ENCODE measurements at places on chromosomes 7 and 10.

DNA sequence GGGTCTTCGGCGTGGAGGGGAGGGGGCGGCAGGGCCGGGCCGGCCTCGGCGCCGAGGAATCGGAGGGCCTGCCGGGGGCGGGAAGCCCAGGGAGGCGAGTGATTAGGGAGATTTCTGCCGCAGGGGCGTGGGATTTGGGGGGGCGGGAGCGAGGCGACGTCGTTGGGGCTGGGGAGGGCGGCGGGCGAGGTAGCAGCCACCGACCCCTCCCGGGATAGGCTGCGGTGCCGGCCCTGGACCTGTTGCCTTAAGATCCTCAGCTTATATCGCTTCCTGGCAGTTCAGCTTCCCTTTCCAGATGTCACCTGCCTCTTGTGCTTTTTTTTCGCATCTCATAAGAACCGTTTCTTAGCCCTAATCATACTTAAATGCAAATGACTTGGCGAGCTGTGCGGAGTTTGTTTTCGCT is 655 bp downstream of the LMTK2 start:
- H3K27ac ChIP-seq = peak overlapping the region; percentile 5
- no peak for DNase-seq

GRCh38 chr10:118564652-118565051 is 30.8 kb downstream of the PRLHR start:
- no peak overlapping the region for H3K27ac ChIP-seq
- no peak for DNase-seq
- no peak overlapping the region for H3K4me3 ChIP-seq
- no peaks in the 10 kb centered on the region for H3K36me3 ChIP-seq

- peaks cover 24% of the 10 kb centered on the region for H3K4me1 ChIP-seq
- H3K27ac ChIP-seq = no peak overlapping the region
- H3K27me3 ChIP-seq = no peaks in the 10 kb centered on the region
- DNase-seq = no peak
These were observed 2.5 kb upstream of the TECPR1 start for GRCh38 chr7:98254516-98254915.

- no peaks in the 10 kb centered on the region for H3K27me3 ChIP-seq
- peaks cover 10% of the 10 kb centered on the region for H3K36me3 ChIP-seq
- H3K4me3 ChIP-seq = no peak overlapping the region
These were observed 4.6 kb downstream of the SEC23IP start for GRCh38 chr10:119896937-119897770.

- no peak for DNase-seq
- no peaks in the 10 kb centered on the region for H3K36me3 ChIP-seq
- H3K27me3 ChIP-seq = peaks cover 24% of the 10 kb centered on the region
- H3K27ac ChIP-seq = no peak overlapping the region
- H3K4me1 ChIP-seq = no peaks in the 10 kb centered on the region
These were observed 7.9 kb upstream of the CFAP43 start for GRCh38 chr10:104240078-104240477.

DNA sequence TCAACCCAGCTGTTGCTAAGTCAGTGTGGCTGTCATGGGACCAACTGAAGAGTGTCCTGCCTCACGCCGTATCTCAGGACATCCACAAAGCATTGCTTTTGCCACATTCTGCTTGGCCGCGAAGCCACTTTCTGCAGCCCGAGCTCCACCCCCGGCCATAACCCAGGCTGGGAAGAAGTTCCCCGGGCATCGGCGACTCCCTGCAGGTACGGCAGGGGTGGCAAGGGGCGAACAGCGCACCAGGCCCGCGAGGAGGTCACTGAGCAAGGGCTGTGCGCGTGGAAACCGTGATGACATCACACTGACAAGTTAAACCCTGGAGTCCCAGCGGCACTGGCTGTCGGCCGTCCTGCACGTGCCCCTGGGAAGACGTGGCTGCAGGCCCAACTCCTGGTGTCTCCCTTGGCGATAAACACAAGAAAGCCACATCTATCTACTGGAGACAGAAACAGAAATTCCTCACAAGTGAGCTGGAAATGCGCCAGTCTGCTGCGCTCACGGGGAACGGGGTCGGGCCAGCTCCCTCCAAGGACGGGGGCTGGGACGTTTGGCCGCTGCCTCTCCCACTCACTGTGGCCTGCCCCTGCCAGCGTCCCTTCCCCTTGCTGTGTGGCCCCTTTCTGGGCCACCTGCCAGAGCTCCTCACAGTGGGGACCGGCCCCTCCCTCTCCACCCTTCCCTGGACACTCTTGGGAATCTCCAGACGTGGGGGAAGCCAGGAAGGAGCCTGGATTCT is 326.3 kb downstream of the DNAJB6 start:
- H3K4me3 ChIP-seq = no peak overlapping the region
- no peak for DNase-seq
- no peak overlapping the region for H3K27ac ChIP-seq
- no peaks in the 10 kb centered on the region for H3K4me1 ChIP-seq
- H3K36me3 ChIP-seq = no peaks in the 10 kb centered on the region
- H3K27me3 ChIP-seq = no peaks in the 10 kb centered on the region

Measured in memory B cell (primary cell).